ENCODE measurements at places on chromosomes 7 and 10.

- no peak for DNase-seq
Measured at GRCh38 chr10:11165591-11166543, 148.2 kb downstream of the CELF2 start.

DNA sequence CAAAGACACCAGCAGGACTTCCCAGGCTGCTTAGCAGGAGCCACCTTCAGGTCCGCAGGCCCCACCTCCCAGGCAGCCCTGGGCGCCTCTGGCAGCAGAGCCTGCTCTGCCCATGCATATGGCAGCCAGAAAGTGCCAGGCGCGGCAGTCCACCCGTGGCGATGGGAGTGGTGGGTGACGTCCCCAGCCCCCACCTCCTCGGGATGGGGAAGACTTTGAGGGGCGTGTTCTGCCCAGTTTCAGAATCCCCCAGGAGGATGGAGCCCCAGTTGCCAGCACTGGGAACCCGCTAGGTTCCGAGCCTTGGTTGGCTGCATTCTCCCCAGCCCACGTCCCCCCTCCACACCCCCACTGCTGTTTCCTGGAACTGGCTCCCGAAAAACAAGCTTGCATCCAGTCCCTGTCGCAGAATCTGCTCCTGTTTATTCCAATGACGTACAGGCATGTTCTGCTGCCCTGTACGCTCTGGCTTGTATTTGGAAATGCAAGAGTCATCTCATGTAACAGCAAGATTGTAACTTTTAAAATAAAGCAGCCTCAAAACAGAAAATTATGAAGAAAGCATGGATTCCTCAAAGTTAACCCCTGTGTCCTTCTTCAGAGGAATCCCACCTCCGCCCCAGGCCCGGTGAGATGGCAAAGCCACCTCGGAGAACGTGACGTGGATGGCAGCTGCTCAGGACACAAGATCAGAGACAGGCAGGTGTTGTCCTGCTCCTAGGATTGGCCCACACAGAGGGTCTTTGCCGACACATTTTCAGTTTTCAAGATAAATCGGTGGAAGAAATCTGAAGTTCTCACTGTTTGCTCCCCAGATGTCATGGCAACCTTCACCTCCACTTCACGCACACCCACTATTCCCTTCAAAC is 87.8 kb upstream of the PPP2R2D start:
- no peak for DNase-seq

- no peak for DNase-seq
Measured at GRCh38 chr10:111648046-111648445, 535.5 kb downstream of the GPAM start.

- DNase-seq, result no peak
Measured at GRCh38 chr10:92789067-92789466, 59.3 kb upstream of the EXOC6 start.

DNA sequence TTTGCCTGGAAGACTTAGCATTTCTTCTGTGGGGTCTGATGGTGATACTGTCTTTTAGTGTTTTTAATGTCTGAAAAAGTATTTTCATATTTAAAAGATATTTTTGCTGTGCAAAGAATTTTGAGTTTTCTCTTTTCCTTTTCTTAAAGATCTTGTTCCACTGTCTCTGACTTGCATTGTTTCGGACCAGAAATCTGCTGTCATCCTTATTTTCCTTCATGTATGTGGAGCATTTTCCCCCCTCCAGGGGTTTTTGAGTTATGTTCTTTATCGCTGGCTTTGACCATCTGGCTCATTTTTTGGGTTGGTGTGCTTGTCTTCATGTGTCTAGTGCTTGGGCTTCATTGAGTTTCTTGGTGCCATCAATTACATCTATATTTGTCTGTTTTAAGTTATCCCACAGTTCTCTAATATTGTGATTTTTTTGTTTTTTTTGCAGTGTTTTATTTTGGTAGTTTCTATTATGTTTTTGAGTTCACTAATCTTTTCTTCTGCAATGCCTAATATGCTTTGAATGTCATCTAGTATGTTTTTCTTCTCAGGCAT is 119.9 kb downstream of the MGMT start:
- DNase-seq, result no peak

GRCh38 chr7:70730451-70731110 is 401.4 kb upstream of the GALNT17 start:
- DNase-seq, result no peak

GRCh38 chr7:113891828-113892227 is 27.0 kb downstream of the PPP1R3A start:
- no peak for DNase-seq

DNA sequence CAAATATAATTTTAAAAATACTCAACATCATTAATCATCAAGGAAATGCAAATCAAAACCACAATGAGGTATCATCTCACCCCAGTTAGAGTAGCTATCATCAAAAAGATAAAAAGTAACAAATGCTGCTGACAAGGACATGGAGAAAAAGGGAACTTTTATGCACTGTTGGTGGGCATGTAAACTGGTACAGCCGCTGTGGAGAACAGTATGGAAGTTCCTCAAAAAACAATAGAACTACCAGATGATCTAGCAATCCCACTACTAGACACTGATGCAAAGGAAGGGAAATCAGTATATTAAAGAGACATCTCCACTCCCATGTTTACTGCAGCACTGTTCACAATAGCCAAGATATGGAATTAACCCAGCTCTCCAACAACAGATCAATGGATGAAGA is 384.5 kb downstream of the PLXDC2 start:
- DNase-seq, result no peak

DNA sequence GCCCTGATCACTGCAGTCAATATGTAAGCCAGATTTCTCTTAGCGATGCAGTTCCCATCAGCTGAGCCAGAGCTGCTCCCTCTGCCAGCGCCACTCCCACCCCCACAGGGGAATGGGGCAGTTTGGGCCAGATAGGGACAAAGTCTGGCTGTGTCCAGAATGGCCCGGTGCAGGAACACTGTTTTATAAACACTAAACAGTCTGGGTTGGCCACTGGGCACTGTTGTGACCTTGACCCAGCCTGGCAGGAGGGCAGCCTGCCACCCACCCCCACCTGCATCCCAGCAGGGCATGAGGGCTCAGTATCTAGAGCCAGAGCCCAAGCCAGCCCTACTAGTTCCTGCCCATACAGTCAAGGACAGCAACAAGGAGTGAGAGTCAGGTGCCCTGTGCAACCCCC is 1.3 kb downstream of the OGDHL start:
- DNase-seq, result no peak

DNA sequence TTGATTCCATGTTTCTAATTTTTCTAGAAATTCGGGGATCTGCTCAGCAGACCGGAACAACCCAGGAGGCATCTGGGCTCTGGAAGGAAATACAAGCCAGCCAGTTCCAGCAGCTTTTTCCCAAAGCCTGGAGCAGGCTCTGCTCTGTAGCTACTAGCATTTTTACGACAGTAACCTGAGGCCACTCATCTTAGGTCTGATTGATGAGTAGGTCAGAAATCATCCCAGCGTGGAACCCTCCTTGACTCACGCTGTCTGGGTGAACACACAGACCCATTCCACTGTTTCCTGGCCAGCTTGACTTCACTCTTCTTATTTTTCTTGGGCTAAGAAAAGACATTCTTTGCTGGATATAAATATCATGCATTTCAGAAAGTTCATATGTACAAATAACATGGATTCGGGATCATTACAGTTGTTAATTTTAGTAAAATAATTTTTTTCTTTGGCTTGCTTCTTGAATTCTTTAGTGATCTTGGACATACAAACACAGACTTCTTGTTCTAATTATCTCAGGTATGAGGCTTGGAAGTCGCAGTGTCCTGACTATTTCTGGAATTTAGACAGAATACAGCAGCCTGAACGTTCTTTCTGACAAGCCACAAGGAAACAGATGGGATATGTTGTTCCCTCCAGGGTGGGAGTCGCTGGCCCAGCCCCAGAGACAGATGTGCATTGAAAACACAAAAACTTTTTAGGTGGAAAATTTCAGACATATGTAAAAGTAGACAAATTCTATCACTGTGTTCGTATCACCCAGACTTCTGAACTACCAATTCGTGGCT is 54.6 kb upstream of the PITRM1 start:
- no peak for DNase-seq

GRCh38 chr7:86768967-86769760 is 125.5 kb downstream of the GRM3 start:
- no peak for DNase-seq

GRCh38 chr10:30437031-30437841 is 3.3 kb downstream of the MAP3K8 start:
- DNase-seq, result no peak

DNA sequence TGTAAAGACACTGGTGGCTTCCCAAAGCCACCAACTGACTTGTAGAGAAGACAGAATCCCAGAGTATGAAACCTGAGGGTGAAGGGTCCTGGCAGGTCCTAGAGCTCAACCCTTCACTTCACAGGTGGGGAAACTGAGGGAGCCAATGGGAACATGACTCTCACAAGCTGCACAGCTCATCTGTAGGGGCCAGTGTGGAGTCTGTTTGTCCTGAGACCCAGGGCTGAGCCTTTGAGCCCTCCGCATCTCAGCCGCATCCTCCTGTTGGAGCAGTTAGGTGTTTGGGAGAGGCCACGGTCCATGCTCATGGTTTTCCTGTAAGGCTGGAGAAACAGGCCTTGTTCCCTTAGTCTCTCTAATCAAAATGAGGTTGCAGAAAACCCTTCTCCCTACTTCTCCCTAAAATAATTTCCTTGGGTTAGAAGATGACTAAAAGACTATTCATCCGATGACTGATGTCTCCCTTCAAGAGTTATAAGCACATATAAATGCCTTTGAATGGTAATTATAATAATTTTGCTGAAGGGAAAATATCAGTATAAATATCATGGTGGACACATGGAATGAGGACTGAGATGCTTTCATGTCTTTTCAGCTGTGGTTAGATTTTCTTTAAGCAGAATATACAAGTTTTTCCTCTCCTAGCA is 10.3 kb downstream of the HTRA1 start:
- no peak for DNase-seq

DNA sequence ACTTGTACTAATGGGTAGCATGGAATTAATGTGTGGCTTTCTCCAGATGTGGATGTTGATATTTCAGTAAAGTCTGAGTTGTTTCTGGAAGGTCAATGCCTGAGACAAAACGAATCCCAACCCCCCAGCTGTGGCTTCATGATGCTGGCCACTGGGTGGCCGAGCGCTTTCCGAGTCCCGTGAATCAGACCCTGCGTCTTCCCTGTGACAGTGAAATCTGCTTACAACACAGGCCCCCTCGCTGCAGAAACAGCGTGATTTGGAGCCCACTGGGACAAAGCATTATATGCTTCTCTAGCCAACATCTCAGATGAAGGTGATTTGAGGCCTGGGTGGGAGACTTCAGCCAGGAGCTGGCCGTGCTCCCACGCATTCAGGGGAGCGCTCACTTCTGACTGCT is 124.7 kb downstream of the WDR37 start:
- DNase-seq, result no peak

DNA sequence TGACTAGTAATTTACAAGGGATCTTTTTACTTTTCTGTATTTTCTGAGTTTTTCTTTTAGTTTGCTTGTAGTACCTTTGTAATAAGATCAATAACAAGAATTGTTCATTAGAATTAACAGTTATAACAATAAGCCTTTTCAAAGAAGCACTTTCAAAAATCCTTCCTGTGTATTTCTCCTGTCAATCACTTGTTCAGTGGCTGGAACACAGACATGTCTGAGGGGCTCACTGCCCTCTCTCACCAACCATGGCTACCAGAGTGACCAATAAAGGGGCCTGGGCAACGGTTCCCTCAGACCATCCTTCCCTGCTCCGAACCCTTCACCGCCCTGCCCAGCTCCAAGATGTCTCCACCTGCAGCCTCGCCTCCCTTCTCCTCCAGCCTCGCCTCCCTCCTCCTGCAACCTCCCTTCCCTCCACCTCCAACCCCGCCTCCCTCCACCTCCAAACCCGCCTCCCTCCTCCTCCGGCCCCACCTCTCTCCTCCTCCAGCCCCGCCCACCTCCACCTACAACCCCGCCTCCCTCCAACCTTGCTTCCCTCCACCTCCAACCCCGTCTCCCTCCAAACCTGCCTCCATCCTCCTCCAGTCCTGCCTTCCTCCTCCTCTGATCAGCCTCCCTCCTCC is 353.4 kb downstream of the TNS3 start:
- no peak for DNase-seq

- DNase-seq, result no peak
Measured at GRCh38 chr10:95525033-95525418, 36.1 kb downstream of the SORBS1 start.

- no peak for DNase-seq
Measured at GRCh38 chr7:4861673-4862072, at the start of gene PAPOLB. PAPOLB (minus strand) TSS chr7:4862030; CDS start chr7:4861810, 220 bp downstream.

- DNase-seq, result no peak
Measured at GRCh38 chr7:50409856-50410745, 40.0 kb downstream of the FIGNL1 start.

DNA sequence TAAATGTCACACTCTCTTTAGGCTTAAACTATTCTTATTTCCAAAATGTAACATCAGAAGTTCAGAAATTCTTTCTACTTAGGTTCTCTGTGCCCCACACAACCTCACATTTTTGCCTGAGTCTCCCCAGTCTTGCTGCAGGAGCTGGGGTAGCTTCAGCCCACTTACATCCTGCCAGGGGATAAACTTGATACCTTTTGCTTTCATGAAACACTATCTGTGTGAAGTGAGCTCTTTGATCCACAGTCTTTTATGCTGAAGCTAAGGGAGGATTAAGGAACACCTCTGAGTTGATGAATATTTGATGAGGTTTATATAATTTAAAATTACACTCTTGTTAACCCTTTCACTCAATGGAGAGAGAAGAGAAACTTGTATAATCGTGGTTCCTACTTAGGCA is 341.0 kb downstream of the AUTS2 start:
- no peak for DNase-seq

DNA sequence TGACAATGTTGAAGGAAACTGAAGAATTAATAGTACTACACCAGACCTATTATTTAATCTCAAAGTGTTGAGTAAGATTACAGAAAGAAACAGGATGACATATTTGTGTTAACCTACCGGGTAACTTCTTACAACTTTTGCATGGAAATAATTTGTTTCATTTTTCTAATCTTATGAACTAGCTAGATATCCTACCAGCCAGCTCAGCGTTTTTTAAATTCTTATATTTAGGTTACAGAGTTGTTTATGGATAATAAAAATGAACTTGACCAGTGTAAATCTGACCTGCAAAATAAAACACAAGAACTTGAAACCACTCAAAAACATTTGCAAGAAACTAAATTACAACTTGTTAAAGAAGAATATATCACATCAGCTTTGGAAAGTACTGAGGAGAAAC is 37.0 kb downstream of the KIF11 start:
- no peak for DNase-seq

Data from stimulated activated CD8-positive, alpha-beta memory T cell treated with anti-CD3 and anti-CD28 coated beads, Interleukin-4, amount 100 ng/mL, for 1 hour (primary cell).